AG04450 (cell line): ENCODE measurements at places on chromosomes 5 and 9.

GRCh38 chr5:146494656-146495055 is 21.3 kb downstream of the GPR151 start:
- no peak for DNase-seq

DNA sequence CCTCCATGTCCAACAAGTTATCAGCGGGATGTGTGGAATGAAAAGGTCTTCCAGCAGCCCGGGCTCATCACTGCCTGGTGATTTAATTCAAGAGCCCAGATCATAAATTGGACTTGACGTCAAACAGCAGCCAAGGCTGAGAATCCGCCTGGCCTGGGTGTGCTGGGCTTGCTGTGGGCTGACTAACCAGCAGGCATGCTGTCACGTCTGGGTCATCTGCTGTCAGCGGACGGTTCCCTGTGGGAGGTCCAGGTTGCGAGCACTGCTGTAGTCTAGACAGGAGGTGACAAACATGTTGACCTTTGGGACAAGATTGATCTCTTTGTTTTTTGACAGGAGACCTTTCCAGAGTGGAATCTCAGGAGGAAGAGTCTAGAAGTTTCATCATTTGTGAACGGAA is 289.7 kb downstream of the OSTF1 start:
- no peak for DNase-seq

- DNase-seq, result no peak
Observed at GRCh38 chr5:17373406-17373805, 124.6 kb upstream of the TAF11L2 start.

- DNase-seq, result no peak
Observed at GRCh38 chr5:157502143-157502647, 42.2 kb downstream of the NIPAL4 start.

- DNase-seq, result no peak
Observed at GRCh38 chr5:55572600-55572999, 37.8 kb upstream of the PLPP1 start.

DNA sequence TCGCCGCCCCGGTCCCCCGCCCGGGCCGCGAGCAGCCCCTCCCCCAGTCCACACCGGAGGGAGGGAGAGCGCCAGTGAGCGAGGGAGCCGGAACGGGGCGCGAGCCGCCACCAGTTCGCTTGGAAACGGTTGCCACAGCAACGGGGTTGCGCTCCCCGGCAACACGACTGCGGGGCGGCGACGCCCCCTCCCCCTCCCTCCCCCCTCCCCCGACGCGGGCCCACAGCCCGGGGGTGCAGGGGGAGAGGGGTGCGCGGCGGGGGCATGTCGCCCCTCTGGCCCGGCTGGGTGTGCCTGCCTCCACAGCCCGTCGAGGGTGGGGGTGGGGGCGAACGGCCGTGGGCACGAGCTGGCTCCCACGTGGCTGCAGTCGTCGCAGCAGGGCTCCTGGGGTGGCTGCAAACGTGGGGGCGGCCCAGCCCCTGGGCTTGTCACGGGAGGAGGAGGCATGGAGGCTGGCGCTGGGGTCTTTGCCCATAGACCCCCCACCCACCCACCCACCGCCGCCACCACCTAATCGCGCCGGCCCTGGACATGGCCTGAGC is 524 bp downstream of the PRR7 start:
- DNase-seq, result no peak

- no peak for DNase-seq
Observed at GRCh38 chr5:115480271-115480670, 64.3 kb downstream of the FEM1C start.

- no peak for DNase-seq
Observed at GRCh38 chr5:53426878-53427277, 53.6 kb upstream of the FST start.

- no peak for DNase-seq
Observed at GRCh38 chr5:84255315-84255714, 129.4 kb downstream of the EDIL3 start.

GRCh38 chr5:14155075-14155474 is 11.9 kb downstream of the TRIO start:
- no peak for DNase-seq

GRCh38 chr9:16417749-16418148 is 452.7 kb downstream of the BNC2 start:
- no peak for DNase-seq

- DNase-seq, result no peak
Observed at GRCh38 chr5:111453295-111453694, 59.0 kb downstream of the STARD4 start.

DNA sequence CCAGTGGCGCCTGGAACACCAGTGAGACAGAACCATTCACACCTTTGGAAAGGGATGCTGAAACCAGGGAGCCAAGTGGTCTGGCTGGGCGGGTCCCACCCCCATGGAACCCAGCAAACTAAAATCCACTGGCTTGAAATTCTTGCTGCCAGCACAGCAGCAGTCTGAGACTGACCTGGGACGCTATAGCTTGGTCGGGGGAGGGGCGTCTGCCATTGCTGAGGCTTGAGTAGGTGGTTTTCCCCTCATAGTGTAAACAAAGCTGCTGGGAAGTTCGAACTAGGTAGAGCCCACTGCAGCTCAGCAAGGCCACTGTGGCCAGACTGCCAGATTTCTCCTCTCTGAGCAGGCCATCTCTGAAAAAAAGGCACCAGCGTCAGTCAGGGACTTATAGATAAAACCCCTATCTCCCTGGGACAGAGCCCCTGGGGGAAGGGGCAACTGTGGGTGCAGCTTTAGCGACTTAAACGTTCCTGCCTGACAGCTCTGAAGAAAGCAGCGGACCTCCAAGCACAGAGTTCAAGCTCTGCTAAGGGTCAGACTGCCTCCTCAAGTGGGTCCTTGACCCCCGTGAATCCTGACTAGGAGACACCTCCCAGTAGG is 42.0 kb upstream of the FKTN start:
- no peak for DNase-seq

DNA sequence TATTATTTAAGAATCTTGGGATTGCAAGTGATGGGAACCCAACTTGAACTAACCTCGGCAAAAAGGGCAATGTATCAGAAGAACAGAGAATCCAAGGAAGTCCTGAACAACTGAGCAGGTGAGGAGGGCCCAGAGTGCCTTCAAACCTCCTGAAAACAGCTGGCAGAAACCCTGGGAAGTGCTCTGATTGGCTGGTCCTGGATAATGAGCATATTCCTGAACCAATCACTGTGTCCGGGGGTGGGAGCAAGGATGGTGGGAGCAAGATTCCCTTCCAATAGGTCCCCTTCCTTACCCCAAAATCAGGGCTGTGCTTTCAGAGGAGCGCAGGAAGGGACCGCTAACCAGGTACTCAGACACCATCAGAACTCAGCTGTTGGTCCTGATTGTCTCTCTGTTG is 31.9 kb upstream of the TBC1D2 start:
- no peak for DNase-seq

DNA sequence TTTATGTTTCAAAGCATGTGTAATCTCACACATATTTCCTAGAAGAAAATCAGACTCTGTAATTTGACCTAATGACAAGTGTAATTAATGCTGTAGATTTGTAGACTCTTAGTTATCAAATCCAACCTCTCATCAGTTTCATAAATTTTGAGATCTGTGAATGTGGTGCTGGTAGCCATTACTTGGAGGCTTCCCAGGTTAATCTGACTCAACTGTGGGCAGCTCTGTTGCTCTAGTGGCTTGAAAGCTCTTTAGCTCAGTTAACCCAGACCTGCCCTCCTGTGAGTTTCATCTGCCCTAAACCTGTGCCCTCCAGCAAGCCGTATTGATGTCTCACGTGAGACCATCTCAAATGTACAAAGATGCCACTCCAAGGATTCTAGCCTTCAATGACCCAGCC is 323.4 kb downstream of the FBXL7 start:
- no peak for DNase-seq

DNA sequence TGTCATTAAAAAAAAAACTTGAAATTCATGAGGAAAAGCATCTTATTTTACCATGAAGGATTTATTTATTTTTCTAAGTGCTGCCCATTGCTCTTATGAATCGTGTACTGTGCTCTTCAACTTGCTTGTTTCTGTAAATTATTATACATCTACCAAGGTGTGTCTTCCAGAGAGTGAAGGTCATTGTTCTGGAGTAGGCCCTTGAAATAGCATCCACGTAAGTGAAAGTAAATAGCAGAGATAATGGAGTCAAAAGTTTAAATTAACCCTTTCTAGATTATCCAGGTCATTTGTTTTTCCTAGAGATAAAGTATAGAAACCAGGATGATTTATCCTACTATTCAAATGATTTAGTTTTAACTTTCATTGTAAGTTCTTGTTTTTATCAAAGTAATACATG is 473.1 kb downstream of the DIRAS2 start:
- no peak for DNase-seq

- DNase-seq, result no peak
Observed at GRCh38 chr5:135110785-135111596, 77.0 kb upstream of the PITX1 start.

- DNase-seq, result peak; percentile 33
Observed at GRCh38 chr9:2857564-2858198, 13.8 kb upstream of the PUM3 start.

- no peak for DNase-seq
Observed at GRCh38 chr9:136578915-136579649, 33.2 kb upstream of the NOTCH1 start.

GRCh38 chr9:121484651-121485446 is 14.8 kb downstream of the GGTA1 start:
- DNase-seq, result no peak

DNA sequence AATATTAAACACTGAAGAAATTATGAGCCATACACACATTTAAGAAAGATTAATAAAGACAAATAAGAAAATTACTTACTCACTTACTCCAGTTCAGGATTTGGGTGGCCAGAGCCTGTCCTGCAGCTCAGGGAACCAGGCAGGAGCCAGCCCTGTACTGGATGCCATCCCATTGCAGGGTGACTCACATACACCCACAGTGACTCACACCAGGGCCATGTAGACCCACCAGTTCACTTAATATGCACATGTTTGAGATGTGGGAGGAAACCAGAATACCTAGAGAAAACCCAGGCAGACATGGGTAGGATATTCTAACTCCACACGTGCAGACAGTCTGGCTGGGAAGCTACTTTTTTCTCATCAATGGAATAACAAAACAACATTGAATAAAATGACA is 49.6 kb upstream of the ADRB2 start:
- peak; percentile 41 for DNase-seq

DNA sequence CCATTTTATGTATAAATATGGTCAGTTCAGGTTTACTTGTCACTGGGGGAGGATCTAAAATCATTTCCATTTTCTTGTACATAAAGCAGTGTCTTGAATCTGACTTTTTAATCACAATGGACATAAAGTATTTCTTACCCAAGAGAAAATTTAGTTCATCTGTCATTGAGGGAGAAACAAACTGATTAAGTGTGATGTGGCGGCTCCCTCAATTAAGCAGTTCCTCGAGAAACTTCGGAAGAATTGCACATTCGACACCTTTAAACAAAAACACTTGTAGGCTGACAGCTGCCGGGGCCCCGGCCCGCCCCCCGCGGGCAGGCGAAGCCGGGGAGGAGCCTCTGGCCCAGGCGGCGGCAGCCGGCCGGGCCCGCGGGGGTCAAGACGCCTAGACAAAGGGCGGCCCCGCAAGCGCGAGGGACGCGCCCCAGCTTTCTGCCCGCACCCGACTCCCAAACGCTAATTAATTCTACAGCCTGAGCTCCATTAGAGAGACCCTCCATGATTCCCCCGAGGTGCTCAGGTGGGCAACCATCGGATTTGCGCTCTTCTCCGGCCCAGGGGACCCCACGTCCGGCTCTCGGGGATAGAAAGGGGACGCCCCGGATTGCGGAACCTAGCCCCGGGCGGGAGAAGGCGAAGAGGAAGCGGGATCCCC is 750 bp downstream of the TRIM36 start:
- DNase-seq, result no peak

DNA sequence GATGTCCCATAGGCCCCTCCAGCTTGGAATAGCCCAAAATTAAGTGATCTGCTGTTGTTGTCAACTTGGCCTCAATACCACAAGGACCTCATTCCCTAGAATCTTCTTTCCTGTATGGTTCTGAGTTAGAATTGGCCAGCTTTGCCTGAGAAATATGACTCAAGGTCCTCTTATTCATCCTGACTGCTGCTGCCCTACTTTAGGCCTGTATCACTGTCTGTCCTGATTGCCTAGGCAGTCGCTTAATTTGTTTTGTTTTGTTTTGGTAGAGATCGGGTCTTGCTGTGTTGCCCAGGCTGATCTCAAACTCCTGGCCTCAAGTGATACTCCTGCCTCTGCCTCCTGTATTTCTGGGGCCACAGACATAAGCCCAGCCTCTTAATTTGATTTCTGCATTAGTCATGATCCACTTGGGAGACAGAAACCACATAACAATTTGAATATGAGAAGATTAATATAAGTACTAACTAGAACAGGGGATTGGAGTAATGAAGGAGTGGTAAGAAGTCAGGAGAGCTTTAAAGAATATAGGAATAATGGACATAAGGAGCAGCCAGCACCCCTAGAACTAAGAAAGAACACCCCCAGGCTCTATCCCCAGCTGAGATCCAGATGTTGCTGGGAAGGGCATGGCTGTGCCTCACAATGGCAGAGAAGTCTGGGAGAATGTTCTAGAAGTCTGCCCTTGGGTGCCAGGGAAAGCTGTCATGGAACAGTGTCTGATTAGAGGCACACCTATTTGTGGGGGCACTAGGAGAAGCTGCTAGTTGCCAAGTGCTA is 4.6 kb downstream of the TEX53 start:
- no peak for DNase-seq

GRCh38 chr9:120917929-120918762 is 8.4 kb downstream of the TRAF1 start:
- no peak for DNase-seq

DNA sequence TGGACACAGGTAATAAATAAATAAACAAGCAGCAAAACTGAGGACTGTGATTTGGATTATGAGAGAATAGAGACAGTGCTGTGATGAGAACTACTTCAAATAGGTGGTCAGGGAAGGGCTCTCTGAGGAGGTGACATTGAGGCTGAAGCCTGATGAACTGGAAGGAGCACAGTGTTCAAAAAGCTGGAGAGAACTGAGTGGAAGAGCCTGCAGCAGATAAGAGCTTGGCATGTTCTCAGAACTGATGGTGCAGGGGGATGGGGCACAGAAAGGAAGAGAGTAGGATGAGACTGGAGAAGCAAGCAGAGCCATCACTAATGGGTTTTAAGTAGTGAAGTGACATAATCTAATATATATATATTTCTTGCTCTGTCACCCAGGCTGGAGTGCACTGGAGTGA is 11.2 kb upstream of the TPM2 start:
- DNase-seq, result no peak

DNA sequence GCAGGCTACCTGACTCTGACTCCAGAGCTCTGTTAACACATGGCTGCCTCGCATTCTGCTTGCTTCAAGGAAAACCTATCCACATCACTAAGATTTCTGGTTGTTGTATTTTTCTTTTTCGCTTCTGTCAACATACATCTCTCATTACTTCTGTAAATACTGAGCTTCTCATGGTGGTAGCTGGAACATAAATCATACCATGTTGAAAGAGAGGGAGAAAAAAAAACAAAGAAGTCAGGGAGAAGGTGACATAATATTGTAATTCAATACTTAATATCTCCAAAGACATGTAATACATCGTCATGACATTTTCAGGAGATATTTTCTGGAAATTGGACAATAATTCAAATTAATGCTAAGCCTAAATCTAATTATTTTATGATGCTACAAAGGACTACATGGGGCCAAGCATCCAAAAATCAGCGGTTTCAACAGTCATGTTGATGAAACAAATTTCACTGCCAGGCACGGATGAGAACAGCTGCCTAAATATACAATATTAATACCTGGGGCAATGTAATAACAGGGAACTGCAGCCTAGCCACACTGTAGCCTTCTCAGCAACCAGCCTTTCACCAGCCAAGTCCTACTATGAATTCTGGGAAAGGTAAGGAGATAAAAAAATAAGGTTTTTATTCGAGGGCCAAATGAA is 332.0 kb downstream of the TRIM32 start:
- no peak for DNase-seq
